ENCODE measurements at places on chromosomes 2 and 18. TPM values are rescaled to one million over a fixed set of nuclear protein-coding genes. Genes with fewer than 3 reads are reported as not detected.

GRCh38 chr2:234635284-234635683 is 138.4 kb upstream of the ARL4C start:
- DNase-seq: no peak

DNA sequence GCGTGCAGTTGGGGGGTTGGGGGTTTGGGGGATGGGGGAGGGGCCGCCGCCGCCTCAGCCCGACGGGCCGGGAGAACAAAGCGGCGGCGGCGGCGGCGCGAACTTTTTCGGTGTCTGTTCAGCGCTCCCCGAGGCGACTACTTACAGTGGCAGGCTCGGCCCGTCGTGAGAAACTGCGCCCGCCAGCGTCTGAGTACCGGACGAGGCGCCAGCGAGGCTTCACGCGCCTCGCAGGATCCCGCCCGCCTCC is 172 bp downstream of the PRKD3 start:
- DNase-seq: no peak

GRCh38 chr2:122156176-122156890 is 400.9 kb downstream of the TSN start:
- DNase-seq: no peak

- DNase-seq: no peak
These were observed 3.1 kb upstream of the CIB4 start for GRCh38 chr2:26644188-26644835.

- DNase-seq: no peak
These were observed 5.7 kb upstream of the MBP start for GRCh38 chr18:77138270-77138669.

- no peak for DNase-seq
These were observed 215.7 kb downstream of the MCFD2 start for GRCh38 chr2:46699934-46700256.

DNA sequence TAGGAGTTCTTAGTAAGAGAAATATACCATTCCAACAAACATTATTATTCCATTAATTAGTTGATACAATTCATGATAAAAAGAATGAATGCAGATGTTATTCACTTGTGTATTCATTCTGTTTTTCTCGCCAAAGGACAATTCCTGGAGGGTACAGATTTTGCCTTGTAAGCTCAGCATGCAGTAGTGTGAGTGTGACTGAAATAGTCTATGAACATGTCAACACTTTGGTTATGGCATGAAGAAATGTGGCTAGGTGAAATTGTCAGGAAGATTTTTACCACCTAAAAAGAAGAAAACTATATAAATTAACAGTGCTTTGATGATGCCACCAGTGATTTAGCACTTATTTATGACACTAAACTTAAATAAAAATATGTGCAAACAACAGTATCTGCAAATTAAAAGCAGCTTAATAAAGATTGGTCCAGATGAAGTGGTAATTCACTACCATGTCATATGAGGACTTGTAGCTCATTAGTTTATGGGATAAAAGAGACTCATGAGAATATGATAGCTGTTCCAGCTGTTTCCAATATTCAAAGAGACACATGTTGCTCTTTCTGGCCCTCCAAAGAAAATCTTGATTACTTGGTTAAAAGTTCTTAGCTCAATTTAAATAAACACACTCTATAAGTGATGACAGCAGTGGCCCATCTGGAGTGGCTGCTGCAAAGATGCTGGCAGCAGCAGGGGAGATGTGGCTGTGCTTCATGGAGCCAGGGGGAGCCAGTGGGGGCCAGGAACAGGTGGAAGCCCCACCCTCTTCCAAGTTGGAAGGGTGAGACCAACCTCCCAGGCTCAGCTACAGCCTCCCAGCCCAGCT is 165.0 kb downstream of the CDH19 start:
- DNase-seq: no peak

- no peak for DNase-seq
These were observed 239.4 kb upstream of the SKOR2 start for GRCh38 chr18:47490882-47491281.

GRCh38 chr18:46110406-46110805 is 6.2 kb downstream of the HAUS1 start:
- DNase-seq: no peak

- DNase-seq: no peak
These were observed 694.7 kb downstream of the CBLN2 start for GRCh38 chr18:71849407-71849806.

DNA sequence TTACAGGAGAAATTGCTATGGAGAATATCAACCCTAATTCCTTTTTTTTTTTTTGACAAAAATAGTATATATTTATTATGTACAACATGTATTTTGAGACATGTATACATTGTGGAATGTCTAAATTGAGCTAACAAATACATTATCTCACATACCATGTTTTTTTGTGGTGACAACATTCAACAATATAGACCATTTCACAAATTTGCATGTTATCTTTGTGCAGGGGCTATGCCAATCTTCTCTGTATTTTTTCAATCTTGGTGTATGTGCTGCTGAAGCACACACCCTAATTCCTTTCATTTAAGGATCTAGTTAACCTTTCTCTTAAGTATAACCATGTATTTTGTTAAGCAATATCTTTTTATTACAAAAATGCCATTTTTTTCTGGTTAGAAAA is 13.2 kb downstream of the SLC39A10 start:
- DNase-seq: no peak

DNA sequence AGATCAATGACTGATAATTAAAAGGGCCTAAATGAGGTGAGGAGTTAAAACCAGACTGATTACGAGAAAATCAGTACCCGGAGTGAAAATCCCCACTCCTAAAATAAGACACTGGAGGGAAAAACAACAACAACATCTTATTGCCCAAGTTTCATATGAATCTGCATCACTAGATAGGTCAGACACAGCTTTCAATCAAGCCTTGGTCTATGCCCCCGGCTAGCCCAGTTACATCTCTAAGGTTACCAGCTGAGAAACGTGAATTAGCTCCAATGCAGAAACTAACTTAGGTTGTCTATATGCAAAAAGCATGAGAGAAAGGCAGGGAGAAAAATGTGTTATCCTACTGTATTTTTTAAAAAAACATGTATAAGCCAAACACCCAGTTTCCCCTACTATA is 53.7 kb downstream of the ROCK2 start:
- DNase-seq: no peak

- DNase-seq: no peak
These were observed 570.3 kb downstream of the FBXO15 start for GRCh38 chr18:73577365-73577764.

DNA sequence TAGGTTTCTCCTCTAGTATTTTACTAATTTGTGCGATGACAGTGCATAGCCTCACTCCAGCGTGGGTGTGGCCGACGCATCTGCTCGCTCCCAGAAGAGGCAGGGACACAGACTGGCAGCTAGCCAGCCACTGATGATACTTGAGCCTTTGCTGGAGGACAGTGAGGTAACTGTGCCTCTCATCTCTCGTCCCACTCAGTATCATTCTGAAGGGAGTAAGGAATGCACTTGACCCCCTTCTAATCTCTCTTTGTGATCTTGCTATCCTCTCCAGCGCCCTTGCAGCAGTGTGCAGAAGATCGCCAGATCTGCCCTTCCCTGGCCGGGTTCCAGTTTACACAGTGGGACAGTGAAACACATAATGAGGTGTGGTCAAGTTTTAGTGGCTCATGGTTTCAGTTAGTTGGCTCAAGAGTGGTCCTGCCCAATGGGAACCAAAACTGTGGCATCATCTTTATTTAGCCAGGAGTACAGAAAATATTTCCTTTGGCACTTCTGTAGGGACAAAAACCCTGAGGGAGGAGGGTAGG is 17.5 kb downstream of the NCAPH start:
- DNase-seq: no peak

DNA sequence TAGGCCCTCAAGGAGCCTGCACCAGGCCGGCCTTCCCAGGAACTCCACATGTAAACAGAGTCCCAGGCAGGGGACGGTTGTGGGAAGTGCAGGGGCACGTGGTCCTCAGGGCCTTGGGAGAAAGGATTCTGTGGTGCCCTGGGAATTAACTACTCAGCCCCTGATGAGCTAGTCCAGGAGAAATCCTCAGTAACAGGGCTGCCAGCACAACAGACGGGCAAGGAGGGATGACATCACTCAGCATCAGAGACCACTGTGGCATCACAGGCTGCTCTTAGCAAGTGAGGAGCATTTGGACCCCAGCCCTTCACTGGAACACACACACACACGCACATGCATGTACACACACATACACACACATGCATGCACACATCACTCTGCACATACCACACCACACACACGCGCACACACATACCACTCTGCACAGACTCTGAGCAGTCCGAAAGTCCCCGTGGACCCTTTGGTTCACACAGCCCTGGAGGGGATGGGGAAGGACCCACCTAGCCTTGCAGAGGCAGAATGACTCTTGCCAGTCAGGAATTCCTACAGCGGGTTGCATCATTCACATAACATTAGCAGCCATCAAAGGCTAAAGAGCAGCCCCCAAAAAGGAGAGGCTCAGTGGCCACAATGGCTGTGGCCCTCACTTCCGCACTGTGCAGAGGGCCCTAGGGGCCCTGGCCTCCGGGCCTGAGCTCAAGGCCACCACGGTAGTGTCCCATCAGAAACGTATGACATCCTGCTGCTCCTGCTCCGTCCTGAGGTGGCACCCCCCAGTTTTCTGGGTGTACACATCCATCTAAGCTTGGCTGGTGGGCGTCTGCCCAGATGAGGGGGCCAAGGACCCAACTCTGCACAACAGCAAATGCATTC is 1.9 kb upstream of the NMUR1 start:
- DNase-seq: no peak

DNA sequence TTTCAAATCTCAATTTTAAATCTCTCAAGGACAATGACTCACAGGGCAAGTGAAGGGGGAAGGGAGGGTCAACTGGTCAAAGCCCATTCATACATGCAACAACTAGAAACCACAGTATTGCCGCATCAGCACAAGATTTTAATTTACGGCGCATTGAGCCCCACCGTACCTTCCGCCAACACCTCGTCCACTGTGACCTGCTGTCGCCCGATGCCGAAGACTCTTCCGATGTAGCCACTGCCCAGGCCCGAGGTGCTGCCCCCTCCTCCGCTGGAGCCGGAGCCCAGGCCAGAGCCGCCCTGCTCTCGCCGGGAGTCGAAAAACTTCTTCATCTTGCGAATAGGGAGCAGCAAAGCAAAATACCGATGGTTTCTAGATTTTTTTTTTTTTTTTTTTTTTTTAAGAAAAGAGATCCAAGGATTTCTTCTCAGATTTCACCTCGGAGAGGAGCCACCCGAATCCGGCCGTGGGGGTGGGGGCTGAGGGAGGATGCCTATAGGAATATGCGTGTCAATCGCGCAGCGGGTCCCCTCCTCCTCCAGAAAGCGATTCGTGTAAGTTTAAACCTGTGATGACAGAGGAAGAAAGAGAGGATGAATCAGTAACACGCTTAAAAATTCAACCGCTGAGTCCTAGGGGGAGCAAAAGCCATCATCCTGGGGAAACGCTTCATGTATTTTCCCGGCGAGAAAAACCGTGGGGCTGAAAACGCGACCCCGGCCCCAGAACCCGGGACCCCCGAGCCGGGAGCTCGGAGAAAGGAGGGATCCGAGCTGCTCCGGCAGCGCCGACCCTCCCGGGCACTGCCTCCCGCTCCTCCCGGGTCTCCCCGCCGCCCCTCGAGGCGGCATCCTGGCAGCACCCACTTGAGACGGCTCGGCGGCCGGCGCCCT is 584 bp downstream of the AAK1 start:
- no peak for DNase-seq

- no peak for DNase-seq
These were observed 5.4 kb upstream of the KCNE4 start for GRCh38 chr2:223046470-223047040.

- no peak for DNase-seq
These were observed 85.6 kb downstream of the SMIM21 start for GRCh38 chr18:75341897-75342296.

DNA sequence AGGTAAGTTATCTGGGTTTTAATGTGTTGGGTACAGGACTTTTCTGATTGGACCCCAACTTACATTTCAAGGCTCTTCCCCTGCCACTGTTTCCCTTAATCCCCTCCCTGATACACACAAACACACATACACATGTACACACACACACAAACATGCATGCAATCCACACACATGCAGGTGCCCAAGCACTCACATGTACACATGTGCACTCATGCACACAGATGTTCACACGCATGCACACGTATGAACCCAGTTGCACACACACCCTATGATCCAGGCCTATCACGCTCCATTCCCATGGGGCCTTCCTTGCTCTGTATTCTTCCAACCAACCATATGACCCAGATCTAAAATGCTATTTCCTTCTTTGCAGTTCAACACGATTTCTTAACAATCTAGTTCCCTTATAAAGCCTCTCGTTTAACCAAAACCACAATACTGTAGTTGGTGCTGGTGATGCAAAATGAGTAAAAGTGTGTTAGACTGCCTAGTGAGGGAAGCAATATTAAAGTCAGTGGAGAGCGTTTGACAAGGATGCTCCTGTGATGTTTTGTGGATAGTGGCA is 11.1 kb downstream of the SERPINB8 start:
- DNase-seq: no peak

GRCh38 chr2:239264492-239264837 is 136.4 kb downstream of the HDAC4 start:
- no peak for DNase-seq

GRCh38 chr2:165933211-165933910 is 20.2 kb downstream of the TTC21B start:
- DNase-seq: no peak

- DNase-seq: no peak
These were observed 61.2 kb downstream of the NGEF start for GRCh38 chr2:232951891-232952290.

GRCh38 chr2:85790499-85791188 is 36.9 kb downstream of the ATOH8 start:
- no peak for DNase-seq

- no peak for DNase-seq
These were observed 332.7 kb downstream of the ZNF521 start for GRCh38 chr18:25019086-25019860.

DNA sequence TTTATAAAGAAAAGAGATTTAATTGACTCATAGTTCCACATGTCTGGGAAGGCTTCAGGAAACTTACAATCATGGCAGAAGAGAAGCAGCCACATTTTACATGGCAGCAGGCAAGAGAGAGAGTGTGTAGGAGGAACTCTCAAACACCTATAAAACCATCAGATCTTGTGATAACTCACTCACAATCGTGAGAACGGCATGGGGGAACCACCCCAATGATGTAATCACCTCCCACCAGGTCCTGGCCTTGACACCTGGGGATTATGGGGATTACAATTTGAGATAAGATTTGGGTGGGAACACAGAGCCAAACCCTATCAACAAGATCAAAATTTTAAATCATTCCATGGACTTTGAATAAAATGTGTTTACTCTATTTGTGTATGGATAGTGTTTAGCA is 575.6 kb downstream of the ADCYAP1 start:
- DNase-seq: no peak

GRCh38 chr18:75473316-75473715 is 45.8 kb upstream of the SMIM21 start:
- DNase-seq: no peak

- DNase-seq: no peak
These were observed 40.7 kb downstream of the PCARE start for GRCh38 chr2:29033656-29034055.

Gene CCNT2
- 22.5 TPM for total RNA-seq

Gene IGFBP5
- 23.4 TPM for total RNA-seq

Gene COL4A3
- total RNA-seq: not detected

Gene LHCGR
- not detected for total RNA-seq

Gene CYP26B1
- total RNA-seq: 0.44 TPM

Gene TWIST2
- total RNA-seq: 7.2 TPM

Gene MGAT5
- total RNA-seq: 63.7 TPM

Gene ST6GAL2
- total RNA-seq: 39.5 TPM

Gene CAMKMT
- total RNA-seq: 1.7 TPM

Gene SOX11
- 12.7 TPM for total RNA-seq

Gene NEU2
- total RNA-seq: not detected

Gene ANKRD36
- 21.2 TPM for total RNA-seq

Gene SLC9A2
- total RNA-seq: not detected

Gene ST8SIA3
- not detected for total RNA-seq

Gene CXCR2
- total RNA-seq: not detected

Gene CLK1
- 54.4 TPM for total RNA-seq

Gene GPR155
- total RNA-seq: 3.8 TPM

Data from glomerular endothelial cell (primary cell).